Natural killer cell treated with Interleukin-12 subunit alpha and Interleukin-12 subunit beta and Interleukin-15 and Interleukin-18, amount 100 ng/mL, for 72 hours (primary cell): ENCODE measurements at places on chromosomes 2 and 18. TPM values are rescaled to one million over a fixed set of nuclear protein-coding genes. Genes with fewer than 3 reads are reported as not detected.

- H3K4me1 ChIP-seq, result peaks cover 2% of the 10 kb centered on the region
- DNase-seq, result no peak
- H3K36me3 ChIP-seq, result no peaks in the 10 kb centered on the region
- H3K27ac ChIP-seq, result no peak overlapping the region
Measured at GRCh38 chr2:235850771-235851551, 317.2 kb downstream of the GBX2 start.

- H3K4me3 ChIP-seq, result no peak overlapping the region
- no peaks in the 10 kb centered on the region for H3K4me1 ChIP-seq
- DNase-seq, result no peak
- H3K36me3 ChIP-seq, result no peaks in the 10 kb centered on the region
- no peak overlapping the region for H3K27ac ChIP-seq
Measured at GRCh38 chr2:137005210-137005609, 239.9 kb downstream of the THSD7B start.

GRCh38 chr2:37625796-37626571 lies 45.5 kb downstream of the CDC42EP3 start:
- peak overlapping the region; percentile 86 for H3K4me3 ChIP-seq
- H3K27ac ChIP-seq, result peak overlapping the region; percentile 95
- peak; percentile 69 for DNase-seq
- H3K36me3 ChIP-seq, result peaks cover 19% of the 10 kb centered on the region
- H3K27me3 ChIP-seq, result no peaks in the 10 kb centered on the region

- H3K4me3 ChIP-seq, result no peak overlapping the region
- DNase-seq, result no peak
- no peaks in the 10 kb centered on the region for H3K4me1 ChIP-seq
- H3K36me3 ChIP-seq, result no peaks in the 10 kb centered on the region
Measured at GRCh38 chr2:164498836-164499235, 122.4 kb downstream of the GRB14 start.

DNA sequence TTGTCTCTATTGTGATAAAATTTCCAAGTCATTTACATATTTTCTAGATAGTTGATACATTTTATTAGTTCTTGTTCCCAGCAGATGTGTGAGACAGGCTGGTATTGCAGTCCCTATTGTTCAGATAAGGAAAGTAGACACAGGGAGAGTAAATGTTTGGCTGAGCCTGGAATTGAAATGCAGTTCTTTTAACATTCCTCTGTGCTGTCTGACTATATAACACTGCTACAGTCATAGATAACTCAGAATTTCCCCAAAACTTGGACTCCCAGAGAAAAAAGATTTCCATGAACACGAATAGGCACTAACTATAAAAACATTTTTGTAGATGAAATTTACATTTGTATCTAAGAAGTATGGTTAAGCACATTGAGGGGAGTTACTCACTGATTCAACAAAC lies 71.4 kb downstream of the PLCL1 start:
- no peaks in the 10 kb centered on the region for H3K27me3 ChIP-seq
- H3K27ac ChIP-seq, result no peak overlapping the region
- no peaks in the 10 kb centered on the region for H3K36me3 ChIP-seq
- DNase-seq, result no peak

DNA sequence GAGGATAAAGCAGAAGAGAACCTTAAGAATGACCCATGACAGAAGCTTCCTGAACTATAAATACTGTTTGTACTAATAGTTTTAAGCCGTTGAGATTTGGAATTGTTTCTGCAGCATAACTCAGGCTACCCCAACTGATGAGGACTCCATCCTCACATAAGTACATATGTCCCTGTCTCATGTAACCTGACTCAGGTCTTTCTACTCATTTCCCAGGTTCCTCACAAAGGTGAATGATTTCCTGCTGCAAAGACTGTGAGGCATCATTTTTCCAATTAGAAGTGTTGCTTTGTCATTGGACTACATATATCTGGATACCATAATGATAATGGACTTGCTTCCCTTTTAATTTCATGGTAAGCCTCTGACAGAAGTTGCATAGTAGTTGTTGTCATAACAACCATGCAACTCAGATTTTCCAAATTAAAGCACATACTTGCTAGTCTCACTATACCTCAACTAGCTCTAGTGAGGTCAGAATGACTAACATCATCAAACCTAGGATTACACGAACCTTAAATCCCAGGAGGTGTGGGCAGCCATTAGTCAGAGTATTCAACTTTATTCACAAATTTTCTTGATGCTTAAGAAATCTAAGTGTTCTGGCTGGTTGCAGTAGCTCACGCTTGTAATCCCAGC lies 38.0 kb upstream of the NEDD4L start:
- no peaks in the 10 kb centered on the region for H3K36me3 ChIP-seq
- no peak overlapping the region for H3K4me3 ChIP-seq
- H3K27me3 ChIP-seq, result peaks cover 18% of the 10 kb centered on the region
- no peaks in the 10 kb centered on the region for H3K4me1 ChIP-seq

- H3K4me1 ChIP-seq, result peaks cover 88% of the 10 kb centered on the region
- H3K27ac ChIP-seq, result peak overlapping the region; percentile 99
- DNase-seq, result peak; percentile 91
- H3K4me3 ChIP-seq, result peak overlapping the region; percentile 77
- H3K27me3 ChIP-seq, result no peaks in the 10 kb centered on the region
Measured at GRCh38 chr18:44725300-44726058, 44.8 kb downstream of the SETBP1 start.

DNA sequence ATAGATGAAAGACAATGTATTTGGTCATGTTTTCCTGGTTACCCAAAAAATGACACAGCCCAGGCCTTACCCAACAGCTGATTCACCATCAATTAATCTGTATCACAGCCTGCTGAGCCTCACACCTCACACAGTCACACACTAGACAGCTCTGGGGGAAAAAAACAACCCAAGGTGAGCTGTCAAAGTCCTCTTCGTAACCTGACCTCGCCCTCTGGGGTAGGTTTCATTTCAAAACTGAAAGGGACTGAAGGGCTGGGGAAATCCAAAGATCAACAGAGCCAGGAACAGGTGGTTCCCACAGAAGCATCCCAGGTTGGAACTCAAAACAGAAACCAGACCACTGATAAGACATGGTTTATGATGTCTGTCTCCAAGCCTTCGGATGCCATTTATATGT lies 18.2 kb upstream of the PCBP1 start:
- H3K27me3 ChIP-seq, result no peaks in the 10 kb centered on the region
- H3K4me1 ChIP-seq, result peaks cover 36% of the 10 kb centered on the region
- peak; percentile 87 for DNase-seq
- H3K4me3 ChIP-seq, result peak overlapping the region; percentile 66
- peaks cover 28% of the 10 kb centered on the region for H3K36me3 ChIP-seq

- no peak overlapping the region for H3K27ac ChIP-seq
- H3K4me1 ChIP-seq, result no peaks in the 10 kb centered on the region
- H3K4me3 ChIP-seq, result no peak overlapping the region
- no peaks in the 10 kb centered on the region for H3K36me3 ChIP-seq
- H3K27me3 ChIP-seq, result peaks cover 19% of the 10 kb centered on the region
Measured at GRCh38 chr2:190031969-190032618, 30.4 kb downstream of the MSTN start.

GRCh38 chr2:240391111-240392051 lies 44.1 kb upstream of the GPC1 start:
- no peaks in the 10 kb centered on the region for H3K36me3 ChIP-seq
- no peak overlapping the region for H3K27ac ChIP-seq
- H3K4me3 ChIP-seq, result no peak overlapping the region
- H3K27me3 ChIP-seq, result no peaks in the 10 kb centered on the region
- no peaks in the 10 kb centered on the region for H3K4me1 ChIP-seq
- DNase-seq, result peak; percentile 49

DNA sequence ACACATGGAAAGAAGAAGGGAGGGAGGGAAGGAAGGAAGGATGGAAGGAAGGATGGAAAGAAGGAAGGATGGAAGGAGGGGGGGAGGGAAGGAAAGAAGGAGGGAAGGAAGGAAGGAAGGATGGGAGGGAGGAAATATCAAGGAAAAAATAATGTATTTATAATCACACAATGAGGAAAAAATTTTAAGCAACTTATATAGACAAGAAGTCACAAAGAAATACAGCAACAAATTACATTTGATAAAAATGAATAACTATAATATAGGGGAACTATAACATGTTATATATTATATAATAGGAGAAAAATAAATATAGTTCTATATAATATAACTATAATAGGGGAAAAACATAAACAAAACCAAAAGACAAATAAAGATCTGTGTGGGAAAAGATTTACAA lies 441.8 kb downstream of the LRATD1 start:
- no peak overlapping the region for H3K27ac ChIP-seq
- peaks cover 12% of the 10 kb centered on the region for H3K27me3 ChIP-seq
- H3K36me3 ChIP-seq, result no peaks in the 10 kb centered on the region
- H3K4me3 ChIP-seq, result no peak overlapping the region

DNA sequence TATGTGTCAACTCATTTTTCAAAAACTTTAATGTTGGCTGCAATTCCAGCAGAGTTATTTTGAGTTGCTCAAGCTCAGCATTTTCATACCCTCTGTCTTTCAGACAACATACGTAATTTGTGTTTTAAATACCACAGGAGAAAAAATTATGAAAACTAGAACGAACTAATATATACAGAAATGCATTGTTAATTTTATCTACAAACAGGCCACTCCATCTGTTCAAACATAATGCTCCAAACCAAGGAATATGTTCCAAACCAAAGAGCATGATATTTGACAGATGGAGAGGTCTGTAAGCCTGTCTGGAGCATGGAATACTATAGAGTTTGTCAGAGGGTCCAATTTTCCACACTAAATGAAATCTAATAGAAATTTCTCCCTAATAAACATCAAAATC lies 536.2 kb upstream of the FSIP2 start:
- H3K27ac ChIP-seq, result no peak overlapping the region
- H3K4me3 ChIP-seq, result no peak overlapping the region
- no peaks in the 10 kb centered on the region for H3K27me3 ChIP-seq
- DNase-seq, result no peak
- no peaks in the 10 kb centered on the region for H3K4me1 ChIP-seq

DNA sequence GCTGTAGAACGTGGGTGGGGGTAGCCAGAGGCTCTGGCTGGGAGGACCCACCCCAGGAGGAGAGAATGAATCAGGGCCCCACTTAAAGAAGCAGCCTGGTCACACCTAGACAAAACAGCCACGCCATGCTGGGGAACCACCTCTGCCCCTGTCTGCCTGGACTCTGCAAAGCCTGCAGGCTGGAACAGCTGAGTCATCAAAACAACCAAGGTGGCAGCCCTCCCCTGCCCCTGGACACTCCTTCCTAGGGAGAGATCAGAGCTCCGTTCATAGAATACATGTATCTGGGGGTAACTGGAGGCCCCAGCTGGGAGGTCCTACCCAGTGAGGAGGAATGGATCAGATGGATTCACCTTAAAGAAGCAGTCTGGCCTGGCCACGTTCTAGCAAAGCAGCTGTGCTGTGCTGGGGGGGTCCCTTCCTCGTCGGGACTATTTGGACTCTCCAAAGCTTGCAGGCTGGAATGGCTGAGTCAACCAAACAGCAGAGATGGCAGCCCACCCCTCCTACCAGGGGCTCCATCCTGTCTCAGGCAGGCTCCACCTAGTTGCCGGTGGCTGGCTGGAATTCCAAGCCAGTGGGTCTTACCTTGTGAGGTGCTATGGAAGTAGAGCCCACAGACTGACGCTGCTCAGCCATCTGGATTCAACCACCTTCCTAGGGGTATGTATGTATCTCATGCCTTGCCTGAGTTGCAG lies 50.5 kb upstream of the NT5C1B start:
- no peaks in the 10 kb centered on the region for H3K4me1 ChIP-seq
- H3K36me3 ChIP-seq, result peaks cover 32% of the 10 kb centered on the region
- H3K27ac ChIP-seq, result no peak overlapping the region
- DNase-seq, result no peak

DNA sequence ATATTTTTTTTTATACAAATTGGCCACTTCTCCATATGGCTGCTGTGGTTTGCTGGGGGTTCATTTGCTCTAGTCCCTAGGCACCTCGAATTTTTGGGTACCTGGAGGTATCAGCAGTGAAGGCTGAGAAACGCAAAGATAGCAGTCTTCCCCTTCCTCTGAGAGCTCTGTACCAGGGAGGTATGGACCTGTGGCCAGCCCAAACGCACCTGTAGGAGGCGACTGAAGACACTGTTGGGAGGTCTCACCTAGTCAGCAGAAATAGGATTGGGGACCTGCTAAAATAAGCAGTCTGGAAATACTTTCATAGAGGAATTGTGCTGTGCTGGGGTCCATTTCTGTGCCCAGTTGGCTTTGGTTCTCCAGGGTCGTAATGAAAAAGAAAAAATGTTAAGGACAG lies 292.2 kb upstream of the CYP26B1 start:
- H3K27me3 ChIP-seq, result no peaks in the 10 kb centered on the region
- H3K36me3 ChIP-seq, result peaks cover 34% of the 10 kb centered on the region
- peaks cover 10% of the 10 kb centered on the region for H3K4me1 ChIP-seq
- DNase-seq, result no peak
- no peak overlapping the region for H3K4me3 ChIP-seq
- H3K27ac ChIP-seq, result no peak overlapping the region

The THUMPD2 gene
- 26.1 TPM for total RNA-seq

The EMX1 gene
- not detected for total RNA-seq

The SLC14A1 gene
- total RNA-seq, result 1.6 TPM

The AQP12B gene
- not detected for total RNA-seq
